Stimulated activated CD4-positive, alpha-beta T cell treated with anti-CD3 and anti-CD28 coated beads, Interleukin-1b, Interleukin-23, amount 100 ng/mL, for 4 hours (primary cell): ENCODE measurements at places on chromosomes 2 and 18.
A peak's percentile ranks its signal among the peaks of the same experiment; 100 is the strongest.

DNA sequence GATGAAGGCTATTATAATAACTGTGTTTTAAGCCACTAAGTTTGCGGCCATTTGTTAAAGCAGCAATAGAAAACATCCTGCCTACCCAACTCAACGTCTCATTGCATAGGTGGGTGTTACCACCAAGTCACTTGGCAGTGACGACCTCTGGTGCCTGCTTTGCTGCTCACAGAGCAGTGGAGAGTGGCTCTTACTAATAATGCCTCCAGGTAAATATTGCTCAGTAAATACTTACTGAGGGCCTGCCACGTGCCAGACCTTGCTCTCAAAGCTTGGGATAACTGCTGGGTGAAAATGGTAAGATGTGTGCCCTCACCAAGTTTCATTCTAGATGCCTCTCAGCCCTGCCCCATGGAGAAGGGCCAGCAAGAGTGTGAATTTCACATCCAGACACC, 27.7 kb downstream of the ITGA6 start:
- DNase-seq = no peak

- DNase-seq = no peak
These were observed 130.5 kb downstream of the PXDN start for GRCh38 chr2:1613731-1614354.

DNA sequence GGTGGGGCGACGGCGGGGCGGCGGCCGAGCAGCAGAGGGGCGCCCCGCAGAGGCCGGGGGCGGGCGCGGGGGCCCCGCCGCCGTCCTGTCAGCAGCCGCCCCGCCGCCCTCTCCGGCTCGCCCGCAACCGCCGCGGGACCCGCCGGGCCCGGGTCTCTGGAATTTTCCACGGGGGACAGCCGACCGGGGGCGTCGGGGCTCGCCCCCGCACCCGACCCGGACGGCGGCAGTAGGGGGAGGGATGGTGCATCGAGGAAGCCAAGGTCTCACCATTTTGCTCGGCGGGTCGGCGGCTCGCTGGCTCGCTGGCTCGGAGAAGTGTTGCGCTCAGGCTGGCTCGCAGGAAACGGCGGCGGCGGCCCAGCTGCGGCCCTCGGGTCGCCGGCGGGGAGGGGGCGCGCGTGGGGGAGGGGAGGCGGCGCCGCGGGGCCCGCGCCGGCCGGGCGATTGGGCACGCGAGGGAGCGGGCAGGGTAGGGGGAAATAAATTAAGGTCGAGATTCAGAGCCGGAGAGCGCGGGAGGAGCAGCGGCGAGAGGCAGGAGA, 405 bp downstream of the PPP3R1 start:
- peak; percentile 31 for DNase-seq

DNA sequence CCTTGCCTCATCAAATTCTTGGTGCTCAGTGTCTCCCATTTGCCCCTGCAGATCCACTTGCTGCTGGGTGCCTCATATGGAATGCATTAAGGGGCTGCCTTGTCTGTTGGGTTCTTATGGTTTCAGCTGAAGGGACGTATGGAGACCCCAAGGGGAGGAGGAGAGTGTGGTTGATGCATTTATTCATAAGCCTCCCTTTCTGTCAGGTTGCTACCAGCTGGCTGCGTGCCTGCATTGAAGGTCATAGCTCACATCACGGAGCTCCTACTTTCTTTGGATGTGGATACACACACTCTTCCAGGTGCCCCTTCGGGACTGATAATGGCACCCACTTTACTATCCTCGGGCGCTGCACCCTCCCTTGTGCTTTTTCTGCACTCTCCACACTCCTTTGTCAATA, 377.9 kb downstream of the SLC4A3 start:
- no peak for DNase-seq

GRCh38 chr2:100104718-100105677, 37.4 kb downstream of the AFF3 start:
- no peak for DNase-seq

GRCh38 chr2:201420442-201421113, 30.7 kb downstream of the TRAK2 start:
- DNase-seq = no peak

- DNase-seq = no peak
These were observed 791.7 kb downstream of the METTL4 start for GRCh38 chr18:1779587-1779986.

- no peak for DNase-seq
These were observed 153.2 kb downstream of the HAUS1 start for GRCh38 chr18:46257366-46257765.

DNA sequence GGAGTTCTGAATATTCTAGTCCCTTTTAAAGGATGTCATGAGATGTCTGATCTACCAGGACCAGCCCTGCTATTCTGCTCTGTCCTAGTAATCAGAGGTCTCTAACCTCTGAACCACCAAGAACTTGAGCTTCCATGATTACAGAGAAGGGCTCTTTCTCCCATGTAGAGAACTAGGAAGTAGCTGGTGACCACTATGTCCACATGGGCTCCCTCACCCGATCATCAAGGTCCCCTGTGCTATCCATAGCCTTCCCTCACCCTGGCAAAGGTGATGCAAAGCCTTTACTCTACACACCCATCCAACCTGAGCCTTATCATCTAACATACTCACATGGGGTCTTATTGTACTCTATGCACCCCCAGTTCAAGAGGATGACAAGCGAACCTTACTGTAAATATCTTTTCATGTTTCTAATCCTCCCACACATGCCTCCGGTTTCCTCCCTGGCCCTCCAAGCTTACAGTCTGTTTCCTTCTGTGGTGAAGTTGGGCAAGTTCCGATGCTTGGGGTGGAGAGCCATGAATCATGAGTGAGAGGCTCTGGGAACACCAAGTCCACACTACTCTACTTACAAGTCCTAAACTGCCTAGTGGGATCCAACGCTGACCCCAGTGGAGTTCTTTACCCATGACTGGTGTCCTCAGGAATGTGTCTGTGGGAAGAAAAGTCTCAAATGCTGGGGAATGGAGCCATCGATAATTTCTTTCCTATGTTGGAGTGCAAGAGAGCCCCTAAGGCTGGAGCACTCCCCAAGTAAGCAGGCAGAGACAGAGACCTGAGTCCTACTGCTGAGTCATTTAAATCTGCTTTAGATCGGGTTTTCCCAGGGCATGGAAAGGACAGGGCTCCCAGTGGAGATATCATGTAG, 73.3 kb upstream of the KLF7 start:
- DNase-seq = no peak

DNA sequence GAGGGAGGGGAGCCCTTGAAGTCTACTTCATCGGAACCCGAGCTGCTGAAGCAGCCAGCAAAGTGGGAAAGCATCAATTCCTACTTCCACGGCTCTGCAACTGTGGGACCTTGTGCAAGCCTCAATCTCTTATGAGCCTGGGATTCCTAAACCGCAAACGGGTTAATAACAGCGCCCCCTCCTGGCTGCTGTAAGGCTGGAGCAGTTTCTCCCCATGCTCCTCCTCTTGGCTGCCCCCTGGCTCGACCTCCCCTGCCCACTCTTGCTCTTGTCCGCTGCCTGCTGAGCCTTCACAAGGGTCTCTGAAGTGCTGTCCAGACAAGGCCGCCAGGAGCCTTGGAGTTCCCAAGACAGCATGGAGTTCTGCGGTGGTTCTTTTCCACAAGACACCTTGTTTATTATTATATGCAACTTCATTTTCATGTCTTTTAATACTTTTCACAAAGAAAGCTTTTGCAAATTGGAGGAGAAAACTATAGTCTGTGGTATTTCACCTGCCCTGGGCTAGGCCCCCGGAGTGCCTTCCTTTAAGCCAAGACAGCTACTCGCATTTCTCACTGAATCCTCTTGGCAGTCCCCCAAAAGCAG, 157.2 kb downstream of the DDX1 start:
- DNase-seq = no peak

- no peak for DNase-seq
These were observed 487.5 kb downstream of the IRS1 start for GRCh38 chr2:226312155-226312554.

GRCh38 chr2:239893236-239893515, 132.0 kb downstream of the NDUFA10 start:
- no peak for DNase-seq

DNA sequence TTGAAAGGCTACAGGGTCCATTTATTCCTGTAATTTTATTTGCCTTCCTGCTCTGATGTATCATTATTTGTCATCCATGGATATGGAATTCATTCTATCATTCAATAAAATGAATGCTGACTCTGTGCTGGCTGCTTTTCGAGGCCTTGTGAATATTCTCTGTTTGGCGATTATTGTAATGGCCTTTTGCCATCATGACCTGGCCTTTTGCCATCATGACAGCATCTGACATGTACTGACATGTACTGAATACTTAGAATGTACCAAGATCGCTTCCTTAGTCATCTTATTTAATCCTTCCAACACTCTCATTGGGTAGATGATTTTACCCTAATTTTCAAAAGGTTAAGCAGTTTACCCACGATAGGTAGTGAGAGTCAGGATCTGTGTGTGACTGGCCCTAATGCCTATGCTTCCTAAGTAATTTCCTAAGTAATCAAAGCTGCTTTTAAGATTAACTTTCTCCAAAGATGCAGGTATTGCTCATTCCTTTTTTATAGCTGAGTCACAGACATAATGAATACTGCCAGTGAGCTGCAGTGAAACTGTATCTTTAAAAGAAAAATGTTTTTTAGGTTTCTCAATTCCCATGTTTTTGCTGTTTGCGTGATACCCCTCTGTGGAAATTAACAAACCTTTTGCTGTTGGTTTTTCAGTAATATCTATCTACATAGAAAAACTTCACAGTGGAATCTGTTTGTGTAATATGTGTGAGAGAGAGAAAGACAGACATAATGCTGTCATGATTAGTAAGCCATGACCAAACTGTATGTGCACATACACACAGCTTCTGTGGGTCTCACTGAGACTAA, 127.8 kb downstream of the CERS6 start:
- no peak for DNase-seq

DNA sequence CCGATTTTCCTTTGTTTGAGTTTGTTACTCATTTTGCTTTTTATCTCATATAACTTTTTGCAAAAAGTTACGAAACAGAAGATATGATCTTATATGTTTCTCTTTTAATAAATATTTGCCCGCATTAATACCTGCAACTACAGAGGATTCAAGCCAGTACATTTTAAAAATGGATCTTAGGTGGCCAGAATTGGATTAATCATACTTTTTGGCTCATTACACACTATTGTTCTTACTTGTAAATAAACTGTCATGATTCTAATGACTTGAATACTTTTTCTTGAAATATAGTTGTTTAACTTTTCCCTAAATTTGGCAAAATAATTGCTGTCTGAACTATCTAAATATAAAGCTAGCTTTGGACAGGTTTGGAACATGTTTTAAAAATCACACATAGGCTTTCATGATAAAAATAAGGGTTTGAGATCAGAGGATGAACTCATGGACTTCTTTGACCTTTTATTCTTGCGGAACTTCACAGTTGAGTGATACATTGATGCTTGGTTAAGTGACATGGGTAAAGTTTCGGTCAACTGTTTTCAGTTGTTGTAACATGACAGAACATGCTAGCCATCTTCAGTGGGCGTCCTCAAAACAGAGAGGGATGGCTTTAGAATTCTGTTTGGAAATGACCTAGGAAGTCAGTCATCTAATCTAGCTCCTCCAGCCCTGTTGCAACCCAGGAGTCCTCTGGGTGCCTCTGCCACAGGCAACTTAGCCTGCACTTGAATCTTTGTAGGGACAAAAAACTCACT, 44.5 kb downstream of the LTBP1 start:
- DNase-seq = no peak

DNA sequence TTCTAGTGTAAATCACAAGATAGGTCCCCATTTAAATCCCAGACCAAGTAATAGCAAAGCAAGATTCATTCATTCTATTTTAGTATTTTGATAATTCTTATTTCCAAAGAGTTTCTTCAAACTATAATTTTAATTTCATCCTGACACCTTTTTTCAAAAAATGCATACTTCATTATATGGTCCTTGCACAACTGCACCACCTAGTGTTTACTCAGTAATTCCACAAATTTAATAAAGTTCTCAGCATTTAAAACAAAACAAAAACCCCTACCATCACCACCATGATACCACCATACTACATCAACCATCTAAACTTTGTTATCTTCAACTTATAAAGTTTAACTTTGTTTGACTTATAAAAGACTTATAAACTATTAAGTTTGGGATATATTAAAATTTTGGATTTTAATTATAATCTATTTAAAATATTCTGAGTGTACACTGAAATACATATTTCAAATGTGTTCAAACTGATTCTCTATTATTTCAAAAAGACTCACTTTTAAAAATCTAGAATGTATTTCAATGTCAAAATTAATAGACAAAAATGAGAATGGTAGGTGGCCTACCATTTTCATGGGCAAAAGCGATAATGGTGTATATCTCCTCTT, 44.2 kb downstream of the WDPCP start:
- DNase-seq = no peak

GRCh38 chr18:66317243-66318090, 286.4 kb downstream of the CDH19 start:
- DNase-seq = no peak

- DNase-seq = peak; percentile 22
These were observed at the start of gene C1GALT1C1L for GRCh38 chr2:43676322-43677050. TSS of gene C1GALT1C1L (minus strand) at chr2:43676429. CDS start at chr2:43676322, 107 bp downstream.

GRCh38 chr2:236824836-236825235, 255.2 kb downstream of the ACKR3 start:
- DNase-seq = no peak

- no peak for DNase-seq
These were observed 16.9 kb downstream of the SLC66A2 start for GRCh38 chr18:79934311-79935097.

GRCh38 chr2:150589681-150590080, 102.2 kb upstream of the RND3 start:
- no peak for DNase-seq

GRCh38 chr2:181124497-181124896, 144.1 kb downstream of the UBE2E3 start:
- DNase-seq = no peak

GRCh38 chr2:102797486-102797885, 35.7 kb downstream of the TMEM182 start:
- DNase-seq = no peak

DNA sequence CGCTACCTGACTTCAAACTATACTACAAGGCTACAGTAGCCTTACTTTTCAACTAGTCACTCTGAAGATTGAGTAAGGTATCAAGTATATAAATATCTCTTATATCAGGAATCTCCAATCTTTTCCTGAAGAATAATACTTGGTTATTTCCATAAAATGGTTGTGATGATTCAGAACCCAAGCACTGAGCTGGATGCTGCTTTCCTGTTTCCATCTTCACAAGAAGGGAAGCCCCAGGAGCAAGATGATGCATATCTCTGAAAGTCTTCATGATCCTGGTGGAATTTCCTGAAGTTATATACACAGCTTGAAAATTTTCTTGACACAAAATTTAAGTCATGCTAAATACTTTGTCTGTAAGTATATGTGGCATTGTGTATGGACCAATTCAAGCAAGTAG, 243.9 kb upstream of the TANK start:
- DNase-seq = no peak

GRCh38 chr2:172246649-172247048, 143.9 kb upstream of the DLX2 start:
- no peak for DNase-seq

DNA sequence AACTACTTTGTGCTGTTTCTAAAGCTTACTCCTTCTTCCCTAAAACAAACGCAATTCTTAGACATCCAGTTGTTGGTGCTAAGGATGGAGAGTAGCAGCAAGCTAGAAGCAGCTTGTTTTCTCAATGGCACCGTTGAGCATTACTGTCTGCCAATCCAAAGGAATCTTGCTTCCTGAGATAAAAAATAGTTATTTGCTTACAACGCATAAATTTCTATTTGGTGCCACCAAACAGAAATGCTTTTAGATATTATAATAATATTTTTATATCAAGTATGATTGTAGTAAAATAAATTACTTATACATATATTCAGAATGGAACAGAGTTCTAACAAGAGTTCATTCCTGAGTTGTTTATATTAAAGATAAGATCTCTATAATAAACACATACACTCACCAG, 434.7 kb downstream of the CPS1 start:
- DNase-seq = no peak

GRCh38 chr18:10099539-10100140, 185.8 kb downstream of the VAPA start:
- no peak for DNase-seq
